ENCODE measurements at places on chromosomes 16 and 17. TPM values are rescaled to one million over a fixed set of nuclear protein-coding genes. Genes with fewer than 3 reads are reported as not detected.

DNA sequence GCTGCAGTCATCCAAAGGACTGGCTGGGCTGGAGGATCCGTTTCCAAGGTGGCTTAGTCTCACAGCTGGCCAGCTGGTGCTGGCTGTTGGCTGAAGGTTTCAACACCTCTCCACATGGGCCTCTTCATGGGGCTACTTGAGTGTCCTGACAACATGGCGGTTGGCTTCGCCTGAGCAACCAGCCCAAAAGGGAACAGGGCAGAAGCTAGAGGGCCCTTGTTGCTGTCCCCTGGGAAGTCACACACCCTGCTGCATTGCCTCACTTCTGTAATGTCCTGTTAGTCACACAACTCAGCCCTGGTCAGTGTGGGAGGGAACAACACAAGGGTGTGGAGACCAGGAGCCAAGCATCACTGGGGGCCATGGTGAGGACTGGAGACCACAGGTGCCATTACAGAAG lies 36.6 kb downstream of the C16orf78 start:
- no peak for DNase-seq

ABCC3 gene
- not detected for total RNA-seq

DNA sequence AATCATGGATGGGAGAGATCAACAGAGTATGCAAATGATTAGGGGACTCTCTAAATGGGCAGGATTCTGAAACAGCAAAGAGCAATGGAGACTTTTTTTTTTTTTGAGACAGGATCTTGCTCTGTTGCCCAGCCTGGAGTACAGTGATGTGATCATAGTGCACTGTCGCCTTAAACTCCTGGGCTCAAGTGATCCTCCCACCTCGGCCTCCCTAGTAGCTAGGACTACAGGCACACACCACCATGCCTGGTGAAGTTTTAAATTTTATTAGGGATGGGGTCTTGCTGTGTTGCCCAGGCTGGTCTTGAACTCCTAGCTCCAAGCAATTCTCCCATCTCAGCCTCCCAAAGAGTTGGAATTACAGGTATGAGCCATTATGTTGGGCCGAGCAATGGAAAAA lies 255.0 kb upstream of the ZFHX3 start:
- DNase-seq: no peak

- no peak for DNase-seq
These were observed 3.2 kb upstream of the C1QTNF1 start for GRCh38 chr17:79020631-79021301.

GUCY2D gene
- not detected for total RNA-seq

DNA sequence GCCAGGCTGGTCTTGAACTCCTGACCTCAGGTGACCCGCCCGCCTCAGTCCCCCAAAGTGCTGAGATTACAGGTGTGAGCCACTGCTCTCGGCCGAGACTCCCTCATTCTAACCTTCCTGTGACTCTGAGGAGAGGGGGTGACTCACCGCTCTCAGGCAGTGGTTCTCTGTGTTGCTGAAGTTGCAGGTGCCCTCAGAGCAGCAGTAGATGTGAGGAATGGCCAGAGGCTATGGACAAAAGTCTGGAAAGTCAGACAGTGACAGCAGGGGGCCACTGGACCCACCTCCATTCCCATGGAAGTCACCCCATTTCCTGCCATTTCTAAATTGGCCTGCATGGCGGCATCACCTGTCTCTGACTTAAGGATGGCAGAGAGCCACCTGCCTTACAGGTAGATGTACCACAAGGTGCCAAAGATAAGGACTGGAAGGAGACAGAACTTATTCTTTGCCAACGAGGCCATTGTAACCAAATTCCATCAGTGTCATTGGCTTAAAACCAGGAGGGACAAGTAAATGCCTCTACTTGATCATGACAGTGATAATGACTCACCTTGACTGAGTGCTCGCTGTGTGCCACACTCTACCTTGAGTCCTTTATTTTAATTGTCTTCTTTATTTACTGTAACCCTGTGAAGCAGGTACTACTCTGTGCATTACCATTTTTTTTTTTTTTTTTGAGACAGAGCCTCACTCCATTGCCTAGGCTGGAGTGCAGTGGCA lies 15.3 kb upstream of the CNOT1 start:
- DNase-seq: no peak

DNA sequence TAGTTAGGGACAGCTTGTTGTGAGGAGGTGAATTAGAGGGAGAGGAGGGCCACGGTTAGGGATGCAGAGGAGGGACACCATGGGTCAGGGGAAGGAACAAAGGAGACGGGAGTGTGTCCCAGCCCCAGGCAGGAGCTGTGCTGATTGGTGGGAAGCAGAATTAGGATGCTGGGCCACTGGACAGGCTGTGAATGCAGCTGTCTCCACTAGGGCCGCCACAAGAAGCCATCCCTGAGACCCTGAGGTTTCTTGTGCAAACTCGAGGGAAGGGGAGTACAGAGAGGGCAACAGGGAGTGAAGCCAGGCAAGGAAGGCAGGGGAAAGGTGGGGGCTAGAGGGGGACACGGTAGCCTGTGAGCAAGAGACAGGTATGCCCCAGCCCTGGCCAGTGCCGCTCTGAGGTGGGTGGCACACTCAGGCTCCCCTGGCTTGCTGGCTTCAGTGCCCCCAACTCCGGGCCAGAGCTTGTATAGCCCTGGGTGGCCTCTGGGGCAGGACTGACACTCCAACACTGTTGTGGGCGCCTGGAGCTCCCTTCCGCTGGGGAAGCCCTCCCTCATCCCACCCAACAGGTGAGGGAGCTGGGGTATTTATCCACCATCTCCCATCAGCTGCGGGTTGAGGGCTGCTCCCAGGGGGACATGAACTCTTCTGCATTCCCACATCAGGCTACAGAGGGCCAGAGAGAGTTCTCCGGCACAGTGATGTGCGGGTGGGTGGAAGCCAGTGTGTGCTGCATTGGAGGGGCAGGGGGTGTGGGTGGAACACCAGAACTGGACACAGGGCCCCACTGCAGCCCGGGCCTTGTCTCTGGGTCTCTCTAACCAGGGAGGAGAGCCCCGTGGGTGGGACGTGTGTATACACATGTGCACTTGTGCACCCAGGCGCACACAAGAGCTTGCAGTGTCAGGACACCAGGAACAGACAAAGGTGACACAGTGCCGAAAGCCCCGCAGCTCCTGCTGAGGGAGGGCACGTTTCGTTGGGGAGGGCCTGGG lies 8.3 kb upstream of the SPPL2C start:
- DNase-seq: no peak

SULT1A4 gene
- total RNA-seq: 1.4 TPM

- DNase-seq: no peak
These were observed 15.3 kb downstream of the LASP1 start for GRCh38 chr17:38885044-38885727.

- DNase-seq: no peak
These were observed 62.2 kb downstream of the UTP18 start for GRCh38 chr17:51322390-51323029.

KRT20 gene
- not detected for total RNA-seq

DNA sequence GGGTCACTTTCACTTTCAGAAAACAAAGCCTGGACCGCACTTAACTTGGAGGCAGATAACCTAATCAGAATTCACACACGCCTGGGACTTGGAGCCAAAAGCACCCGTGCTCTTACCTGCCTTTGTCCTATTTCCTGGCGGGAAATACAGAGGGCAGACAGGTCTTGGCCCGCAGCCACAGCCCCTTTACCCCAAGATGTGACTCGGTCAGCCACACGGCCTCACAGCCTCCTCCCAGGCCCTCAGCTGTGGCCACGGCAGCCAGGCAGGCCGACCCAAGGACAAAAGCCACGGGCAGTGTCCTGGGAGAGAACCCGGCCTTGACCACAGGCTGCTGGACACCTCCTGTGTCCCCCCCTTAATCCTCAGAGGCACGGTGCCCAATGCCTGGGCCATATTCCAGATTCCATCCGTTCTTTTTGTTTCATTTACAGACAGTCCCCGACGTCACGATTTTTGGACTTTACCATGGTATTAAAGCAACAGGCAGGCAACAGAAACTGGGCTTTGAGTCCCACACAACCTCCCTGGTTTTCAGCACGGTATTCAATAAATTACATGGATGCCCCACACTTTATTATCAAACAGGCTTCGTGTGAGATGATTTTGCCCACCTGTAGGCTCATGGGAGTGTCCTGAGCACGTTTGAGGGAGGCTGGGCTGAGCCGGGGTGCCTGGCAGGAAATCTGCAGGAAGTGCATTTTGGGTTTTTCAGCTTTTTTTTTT lies 30.1 kb upstream of the GAA start:
- DNase-seq: no peak

- DNase-seq: no peak
These were observed 139.0 kb upstream of the PLCG2 start for GRCh38 chr16:81639931-81640680.

DNA sequence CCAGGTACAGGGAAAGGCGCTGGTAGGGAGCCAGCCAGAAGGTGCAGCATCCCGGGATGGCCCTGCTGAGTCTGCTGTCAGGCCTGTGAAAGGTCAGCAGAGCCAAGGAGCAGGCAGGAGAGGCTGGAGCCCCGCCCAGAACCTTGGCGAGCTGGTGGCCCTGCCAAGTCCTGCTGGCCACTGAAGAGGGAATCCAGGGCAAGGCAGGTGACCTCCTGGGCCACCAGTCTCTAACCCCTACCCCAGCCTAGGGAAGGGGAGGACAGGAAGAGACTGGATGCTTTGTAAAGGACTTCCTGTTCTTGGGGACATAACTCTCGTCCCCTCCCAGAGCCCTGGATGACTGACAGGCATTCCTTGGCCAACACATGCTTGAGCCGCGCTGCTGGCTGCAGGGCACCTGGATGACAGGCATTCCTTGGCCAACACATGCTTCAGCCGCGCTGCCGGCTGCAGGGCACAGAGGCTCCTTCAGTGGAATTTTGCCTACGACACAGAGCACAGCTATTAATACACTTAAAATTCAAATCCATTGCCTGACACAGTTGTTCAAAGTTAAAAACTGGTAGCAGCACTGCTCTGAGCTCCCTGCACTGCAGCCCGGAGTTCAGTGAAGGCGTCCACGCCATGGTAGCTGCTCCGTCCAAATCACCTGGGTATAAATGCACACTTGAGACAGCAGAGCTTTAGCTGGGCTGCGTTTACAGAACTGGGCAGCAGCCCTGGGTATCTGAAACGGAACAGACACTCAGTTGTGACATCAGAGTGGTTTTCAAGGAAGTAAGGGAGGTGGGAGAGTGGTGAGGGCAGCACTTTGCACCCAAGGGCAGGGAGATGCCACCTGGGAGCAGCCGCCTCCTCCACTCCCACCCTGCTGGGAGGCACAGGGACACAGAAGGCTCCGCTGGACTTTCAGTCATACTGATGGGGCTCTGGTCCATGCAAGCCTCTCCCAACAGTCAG lies 2.0 kb upstream of the BRICD5 start:
- no peak for DNase-seq

- no peak for DNase-seq
These were observed 7.5 kb upstream of the ADCY9 start for GRCh38 chr16:4123616-4124300.

NACA2 gene
- not detected for total RNA-seq

PPP1R1B gene
- total RNA-seq: not detected

CCT6B gene
- 1.9 TPM for total RNA-seq

DNA sequence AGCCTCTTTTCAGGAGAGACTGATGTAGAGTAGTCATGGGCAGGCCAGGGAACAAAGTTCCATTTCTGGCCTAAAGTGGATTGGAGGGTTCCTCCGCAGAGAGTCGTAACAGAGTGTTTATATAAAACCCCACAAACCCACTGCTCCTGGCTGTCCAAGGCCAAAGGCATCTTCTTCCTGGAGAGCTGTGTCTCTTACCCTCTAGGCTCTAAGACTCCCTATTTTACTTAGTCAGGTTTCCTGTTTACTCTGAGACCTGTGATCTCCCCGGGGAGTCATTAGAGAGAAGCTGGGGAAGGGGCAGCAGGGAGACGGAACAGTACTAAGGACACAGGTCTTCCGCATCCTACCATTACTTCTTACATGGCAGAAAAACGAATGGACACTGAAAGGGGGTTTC lies 69.5 kb downstream of the HIC1 start:
- DNase-seq: no peak

GRCh38 chr17:80981062-80981902 lies 10.4 kb upstream of the CHMP6 start:
- DNase-seq: no peak

DNA sequence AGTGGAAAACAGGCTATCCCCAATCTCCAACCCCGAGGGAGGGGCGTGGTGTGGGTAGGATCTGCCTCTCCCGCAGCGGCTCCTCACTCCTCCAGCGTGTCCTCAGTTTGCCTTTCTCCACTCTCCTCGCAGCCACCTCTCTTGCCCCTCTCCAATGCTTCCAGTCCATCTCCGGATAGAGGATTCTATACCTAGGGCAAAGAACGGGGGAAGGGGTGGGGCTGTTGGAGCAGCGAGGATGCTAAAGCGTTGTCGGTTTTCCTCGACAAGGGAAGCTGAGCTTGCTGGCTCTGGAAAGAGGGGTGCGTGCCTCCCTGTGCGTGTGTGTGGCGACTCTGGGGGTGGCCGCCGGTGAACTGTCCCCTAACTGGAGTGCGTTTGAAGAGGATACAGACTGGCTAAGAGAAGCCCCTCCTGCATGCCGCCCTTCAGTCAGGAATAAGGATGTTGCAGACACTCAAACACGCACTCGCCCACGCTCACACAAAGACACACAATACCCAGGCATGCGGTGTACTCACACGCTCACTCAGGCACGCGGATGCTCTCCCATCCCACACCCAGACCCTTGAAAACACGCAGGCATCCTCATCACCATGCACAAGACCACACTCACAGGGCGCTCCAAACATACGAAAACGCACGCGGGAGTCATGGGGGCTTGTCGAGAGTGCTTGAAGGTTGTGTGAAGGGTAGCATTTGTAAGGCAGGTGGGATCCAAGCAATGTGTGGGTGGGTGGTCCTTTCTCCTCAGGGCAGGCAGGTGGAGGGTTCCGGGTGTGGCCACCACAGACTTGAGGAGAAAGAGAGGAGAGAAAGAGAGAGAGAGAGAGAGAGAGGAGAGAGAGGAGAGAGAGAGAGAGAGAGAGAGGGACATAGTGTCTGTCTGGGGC lies 655 bp upstream of the GPR139 start:
- DNase-seq: no peak

DNA sequence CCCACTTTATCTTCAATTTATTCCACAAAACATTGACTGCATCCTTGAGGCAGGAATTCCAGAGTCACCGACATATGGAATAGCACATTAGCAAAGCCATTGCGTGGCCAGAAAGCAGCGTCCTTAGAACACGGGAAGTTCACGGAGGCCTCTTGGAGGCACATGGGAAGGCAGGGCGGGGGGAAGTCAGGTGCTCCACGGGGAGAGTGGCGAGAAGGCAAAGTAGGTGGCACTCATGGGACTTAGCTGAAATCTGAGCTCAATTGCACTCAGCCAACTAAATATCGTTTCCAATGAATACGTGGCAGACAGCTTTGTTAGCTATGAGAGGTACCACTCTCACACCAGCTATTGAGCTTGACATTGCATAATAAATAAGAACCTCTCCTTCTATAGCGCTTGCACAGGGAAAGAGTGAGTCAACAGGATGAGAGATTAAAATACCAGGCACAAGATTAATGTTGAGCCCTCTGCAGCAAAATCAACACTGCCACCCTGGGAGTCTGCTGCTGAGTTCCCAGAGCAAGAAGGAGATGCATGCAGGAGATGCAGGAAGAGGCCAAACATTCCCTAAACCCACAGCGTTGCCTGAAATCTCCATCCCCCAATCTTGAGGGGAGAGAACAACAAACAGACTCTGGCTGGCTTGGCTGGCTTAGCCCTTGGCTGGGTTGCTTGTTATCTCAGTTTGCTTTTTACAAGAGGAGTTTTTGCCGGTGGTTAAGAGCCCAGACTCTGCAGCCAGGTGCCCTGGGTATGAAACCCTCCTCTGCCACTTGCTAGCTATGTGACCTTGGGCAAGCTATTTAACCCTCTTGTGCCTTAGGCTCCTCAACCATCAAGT lies 28.8 kb downstream of the ABCC12 start:
- no peak for DNase-seq

- peak; percentile 92 for DNase-seq
These were observed 6.1 kb downstream of the GJD3 start for GRCh38 chr17:40358323-40359038.

KRT12 gene
- not detected for total RNA-seq

ABCC11 gene
- not detected for total RNA-seq

Data from activated CD8-positive, alpha-beta memory T cell treated with anti-CD3 and anti-CD28 coated beads, Interleukin-2, amount 10 ng/mL, durations not matched to agents 7 days and 5 days (primary cell).